ENCODE measurements at places on chromosomes 3 and 15. TPM values are rescaled to one million over a fixed set of nuclear protein-coding genes. Genes with fewer than 3 reads are reported as not detected.

GRCh38 chr3:122902326-122902725 lies 107.5 kb downstream of the SLC49A4 start:
- peaks cover 20% of the 10 kb centered on the region for H3K36me3 ChIP-seq
- no peak overlapping the region for H3K4me3 ChIP-seq
- H3K27me3 ChIP-seq: peaks cover 13% of the 10 kb centered on the region
- DNase-seq: no peak
- no peak overlapping the region for H3K27ac ChIP-seq

GRCh38 chr15:68278595-68279405 lies 1.3 kb downstream of the FEM1B start:
- DNase-seq: no peak
- peak overlapping the region; percentile 98 for H3K4me3 ChIP-seq

DNA sequence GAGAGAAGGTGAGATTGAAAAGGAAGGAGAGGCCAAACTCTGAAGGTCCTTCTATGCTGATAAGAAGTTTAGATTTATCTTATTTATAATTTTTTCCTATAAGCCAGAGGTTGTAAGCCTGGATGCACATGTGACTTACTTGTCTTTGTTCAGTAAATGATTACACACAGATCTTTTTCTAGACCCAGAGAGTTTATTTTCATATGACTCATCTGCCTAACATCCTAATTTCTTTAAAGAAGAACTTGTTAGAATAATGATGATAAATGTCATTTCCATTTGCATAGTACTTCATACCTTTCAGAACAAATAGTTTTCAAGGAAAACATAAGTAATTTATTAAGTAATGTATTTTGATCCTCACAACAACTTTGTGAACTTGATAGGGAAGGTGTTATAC lies 434.8 kb upstream of the DPH6 start:
- no peak overlapping the region for H3K27ac ChIP-seq
- H3K4me3 ChIP-seq: no peak overlapping the region
- H3K4me1 ChIP-seq: peaks cover 6% of the 10 kb centered on the region
- DNase-seq: no peak
- H3K27me3 ChIP-seq: no peaks in the 10 kb centered on the region

GRCh38 chr3:134992586-134992985 lies 197.5 kb downstream of the EPHB1 start:
- no peak overlapping the region for H3K27ac ChIP-seq
- no peaks in the 10 kb centered on the region for H3K27me3 ChIP-seq
- H3K4me1 ChIP-seq: no peaks in the 10 kb centered on the region
- H3K4me3 ChIP-seq: no peak overlapping the region

The GOLGA8R gene
- 8.5 TPM for total RNA-seq

All from chondrocyte (in vitro differentiated cells).